ENCODE measurements at places on chromosomes 2 and 18. TPM values are rescaled to one million over a fixed set of nuclear protein-coding genes. Genes with fewer than 3 reads are reported as not detected.

The SPAG16 gene
- 70.1 TPM for polyA plus RNA-seq

The ALPG gene
- 0.04 TPM for polyA plus RNA-seq

The DPYSL5 gene
- polyA plus RNA-seq: 5.7 TPM

The GORASP2 gene
- 79.4 TPM for polyA plus RNA-seq

The CROCC2 gene
- polyA plus RNA-seq: not detected

- DNase-seq: no peak
Measured at GRCh38 chr18:23458830-23459529, 5.9 kb downstream of the RIOK3 start.

- peak; percentile 52 for DNase-seq
Measured at GRCh38 chr2:70948337-70949003, 12.8 kb downstream of the ATP6V1B1 start.

- no peak for DNase-seq
Measured at GRCh38 chr2:216583147-216583546, 50.1 kb upstream of the IGFBP2 start.

DNA sequence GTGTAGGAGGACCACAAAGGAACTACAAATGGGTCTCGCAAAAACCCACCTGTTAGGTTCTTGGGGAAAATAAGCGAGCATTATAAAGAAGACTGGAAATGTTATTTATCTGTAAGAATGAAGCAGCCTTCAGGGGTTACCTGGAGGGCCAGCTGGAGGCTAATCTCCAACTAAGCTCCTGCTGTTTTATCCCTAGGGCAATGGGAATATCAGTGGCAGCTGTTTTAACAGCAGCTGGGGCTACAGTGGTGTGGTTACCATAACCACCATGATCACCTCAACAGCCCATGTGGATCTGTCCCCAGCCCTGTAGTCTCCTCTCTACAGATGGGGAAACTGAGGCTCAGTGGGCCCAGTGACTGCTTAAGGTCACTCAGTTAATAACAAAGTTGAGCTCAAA is 108.1 kb downstream of the FTCDNL1 start:
- DNase-seq: no peak

DNA sequence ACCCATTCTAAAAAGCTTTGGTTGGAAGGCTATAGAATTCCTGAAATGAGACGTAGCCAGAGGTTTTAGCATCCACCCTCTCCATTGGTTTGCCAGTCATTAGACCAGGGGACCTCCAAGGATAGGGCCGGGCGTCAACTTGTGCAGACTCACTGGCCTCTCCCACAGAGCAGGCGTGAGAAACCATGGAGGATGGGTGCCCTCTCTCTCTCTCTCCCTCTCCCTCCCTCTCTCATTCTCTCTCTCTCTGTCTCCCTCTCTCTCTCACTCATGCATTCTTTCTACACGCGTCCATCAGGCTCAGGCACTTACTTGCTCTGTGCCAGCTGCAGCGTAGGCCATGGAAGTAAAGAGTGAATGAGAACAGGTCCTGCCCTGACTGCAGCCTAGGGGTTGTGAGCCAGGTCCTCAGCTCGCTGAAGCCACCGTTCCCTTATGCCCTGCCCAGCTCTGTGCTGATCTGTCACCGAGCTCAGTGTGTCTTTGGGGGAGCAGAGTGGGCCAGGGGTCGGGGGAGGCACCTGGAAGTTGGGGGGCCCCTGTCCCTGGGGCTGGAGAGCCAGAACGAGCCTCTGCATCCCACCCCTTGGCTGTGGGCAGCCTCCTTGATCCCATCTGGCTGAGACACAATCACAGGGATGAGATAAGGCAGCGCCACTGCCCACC is 304.4 kb upstream of the HS6ST1 start:
- no peak for DNase-seq

DNA sequence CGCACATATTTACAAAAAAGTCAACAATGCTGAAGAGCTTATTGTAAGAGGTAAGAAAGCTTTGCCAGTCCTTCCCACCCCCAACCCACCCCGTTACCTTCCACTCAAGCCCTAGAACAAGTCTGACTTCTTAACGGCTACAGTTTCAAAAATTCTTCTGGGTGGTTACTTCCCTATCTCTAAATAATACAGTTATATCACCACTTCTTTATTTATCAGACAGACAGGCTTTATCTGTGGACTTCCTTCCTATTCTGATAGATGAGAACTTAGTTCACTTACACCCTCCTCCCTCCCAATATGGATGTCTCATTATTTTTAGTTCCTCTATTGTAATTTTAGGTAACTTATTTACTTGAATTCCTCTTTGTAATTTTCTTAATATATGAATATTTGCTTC is 26.7 kb upstream of the ACTR3 start:
- no peak for DNase-seq

DNA sequence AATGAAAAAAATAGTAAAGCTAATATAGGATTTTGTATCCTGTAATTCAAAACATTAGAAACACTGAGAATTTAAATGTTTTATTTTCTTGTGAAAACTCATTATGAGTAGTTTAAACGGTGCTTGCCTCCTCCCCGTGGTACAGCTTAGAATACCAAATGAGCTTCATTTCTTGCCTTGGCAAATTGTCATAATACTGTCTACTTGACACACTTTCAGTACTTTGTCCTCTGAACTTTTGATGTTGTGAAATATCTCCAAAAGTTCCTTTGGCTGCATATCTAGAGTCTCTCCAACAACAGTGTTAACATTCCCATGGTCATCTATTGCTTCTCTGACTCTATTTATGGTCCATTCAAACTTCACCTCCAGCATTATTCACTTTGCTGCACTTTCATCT is 61.9 kb upstream of the EPB41L5 start:
- no peak for DNase-seq

GRCh38 chr2:149716687-149717086 is 129.1 kb upstream of the MMADHC start:
- DNase-seq: no peak

DNA sequence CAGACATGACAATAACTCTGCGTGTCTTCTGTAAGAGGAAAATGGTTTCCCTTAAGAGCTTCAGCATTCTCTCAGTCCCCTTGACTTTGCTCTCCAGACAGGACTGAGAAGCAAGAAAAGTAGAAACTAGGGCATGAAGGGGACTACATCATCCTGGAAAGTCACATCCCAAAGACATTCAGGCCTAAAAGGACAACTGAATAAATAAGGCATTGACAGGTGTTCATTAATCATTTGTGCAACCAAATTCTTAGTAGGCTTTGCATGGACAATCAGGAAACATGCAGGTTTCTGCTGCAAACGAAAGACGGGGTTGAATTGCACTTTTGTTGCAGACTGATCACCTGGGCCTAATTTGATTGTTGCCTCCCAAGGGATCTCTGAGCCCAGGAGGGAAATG is 1.2 kb upstream of the SGPP2 start:
- DNase-seq: no peak

GRCh38 chr2:120637847-120638246 is 97.8 kb upstream of the GLI2 start:
- no peak for DNase-seq
